ENCODE measurements at places on chromosomes 2 and 18.

- DNase-seq: no peak
These were observed 51.2 kb downstream of the BOD1L2 start for GRCh38 chr18:57198073-57198472.

DNA sequence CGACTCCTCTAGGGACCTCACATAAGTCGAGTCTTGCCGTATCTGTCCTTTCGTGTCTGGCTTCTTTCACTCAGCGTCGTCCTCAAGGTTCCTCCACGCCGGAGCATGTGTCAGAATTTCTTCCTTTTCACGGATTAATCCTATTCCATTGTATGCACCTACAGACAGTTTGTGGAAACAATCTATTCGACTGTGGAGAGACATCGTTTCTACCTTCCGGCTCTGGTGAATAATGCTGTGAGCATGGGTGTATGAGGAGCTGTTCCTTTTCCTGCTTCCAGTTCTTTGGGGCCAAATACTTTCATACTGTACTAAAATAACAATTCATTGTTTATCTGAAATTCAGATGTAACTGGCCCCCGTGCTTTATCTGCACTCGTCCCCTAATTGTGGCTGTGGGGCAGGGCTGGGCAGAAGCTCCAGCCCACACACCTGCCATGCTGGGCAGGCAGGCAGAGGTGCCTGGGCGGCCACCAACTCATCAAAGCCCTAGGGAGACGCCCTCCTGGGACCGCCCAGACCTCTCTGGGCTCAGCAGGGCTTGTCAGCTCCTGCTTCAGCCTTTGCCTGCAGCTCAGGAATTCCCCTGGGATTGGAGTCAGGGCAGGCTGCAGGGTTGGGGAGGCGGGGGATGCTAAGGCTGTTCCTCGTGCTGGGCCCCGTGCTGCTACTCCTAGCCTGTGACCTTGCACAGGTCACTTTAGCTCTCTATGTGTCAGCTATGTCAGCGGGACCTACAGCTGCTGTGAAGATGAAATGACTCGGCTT lies 14.5 kb downstream of the GPC1 start:
- DNase-seq: no peak

DNA sequence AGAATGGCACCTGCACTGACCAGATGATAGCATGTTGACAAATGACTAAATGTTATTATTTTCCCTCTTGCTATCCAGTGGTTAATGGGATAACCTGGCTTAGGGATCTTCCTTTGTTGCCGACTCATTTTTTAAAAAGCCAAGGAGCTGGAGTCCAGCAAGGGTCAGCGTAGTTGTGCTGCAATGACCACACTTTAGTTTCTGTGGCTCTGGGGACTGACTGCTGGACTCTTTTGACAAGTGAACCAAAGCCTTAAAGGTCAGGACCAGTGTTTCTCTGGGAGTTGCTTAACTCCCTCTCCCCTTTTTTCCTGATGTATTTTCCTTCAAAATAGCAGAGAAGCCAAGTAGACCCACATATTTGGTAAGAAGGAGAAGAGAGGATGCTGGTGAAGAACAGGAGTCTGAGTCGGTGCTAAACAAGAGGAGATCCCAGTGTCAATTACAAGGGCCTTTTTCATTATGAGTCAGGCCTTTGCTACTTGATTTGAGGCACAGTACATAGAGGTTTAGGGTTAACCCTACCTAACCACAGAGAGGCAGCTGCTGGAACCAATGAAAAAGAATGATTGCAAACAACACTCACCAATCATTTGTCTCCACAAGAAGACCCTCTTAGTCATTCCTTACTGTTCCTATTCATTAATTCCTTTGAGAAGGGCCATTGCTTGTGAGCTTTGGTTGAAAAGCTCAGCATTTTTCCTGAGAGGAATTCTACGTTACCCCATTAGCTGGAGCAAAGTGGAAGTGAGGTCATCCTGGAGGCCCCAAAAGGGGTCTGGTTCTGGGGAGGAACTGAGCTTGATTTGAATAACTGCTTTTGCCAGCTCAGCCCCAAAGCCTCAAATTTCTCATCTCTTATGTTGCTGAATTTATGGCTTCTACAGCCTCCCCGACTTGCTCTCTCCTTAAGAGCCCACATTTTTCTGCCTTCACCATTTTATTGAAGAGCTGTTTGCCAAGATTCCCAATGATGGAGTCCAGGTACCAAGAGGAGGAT lies 137.6 kb upstream of the HNMT start:
- no peak for DNase-seq

- DNase-seq: no peak
These were observed 71.8 kb downstream of the PRELID3A start for GRCh38 chr18:12479536-12479935.

DNA sequence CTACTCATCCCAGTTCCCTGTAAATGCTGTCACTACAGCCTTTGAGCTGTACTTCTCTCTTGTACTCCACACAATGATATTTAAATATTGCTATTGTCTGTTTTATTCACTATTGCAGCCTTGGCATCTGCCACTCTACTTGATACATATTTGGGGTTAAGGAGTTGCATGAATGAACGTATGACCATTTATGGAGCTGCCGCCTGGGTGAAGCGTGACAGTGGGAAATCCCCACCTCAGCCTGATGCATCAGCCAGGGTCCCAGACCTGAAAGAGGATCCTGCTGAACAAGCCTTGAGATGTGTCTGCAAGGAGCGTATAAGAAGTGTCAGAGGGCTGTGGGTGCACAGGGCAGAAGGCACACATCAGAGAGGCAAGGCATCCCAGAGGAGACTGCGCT lies 39.1 kb downstream of the MRPL35 start:
- DNase-seq: no peak
